ENCODE measurements at places on chromosomes 11 and 22. TPM values are rescaled to one million over a fixed set of nuclear protein-coding genes. Genes with fewer than 3 reads are reported as not detected.
A peak's percentile ranks its signal among the peaks of the same experiment; 100 is the strongest.

GRCh38 chr11:65590240-65590738 is 5.3 kb downstream of the KCNK7 start:
- no peaks in the 10 kb centered on the region for H3K4me1 ChIP-seq
- no peak for DNase-seq
- H3K36me3 ChIP-seq, result 0 out of 2 replicates have a peak, but pooled peaks cover 6% of the 10 kb centered on the region

The MS4A7 gene
- total RNA-seq, result not detected

The LMNTD2 gene
- 0.22 TPM for total RNA-seq

- peak; percentile 82 for DNase-seq
- no peak overlapping the region for H3K4me3 ChIP-seq
- no peaks in the 10 kb centered on the region for H3K4me1 ChIP-seq
- no peak overlapping the region for H3K27ac ChIP-seq
- peaks cover 48% of the 10 kb centered on the region for H3K27me3 ChIP-seq
Observed at GRCh38 chr11:125923012-125923579, 18.8 kb downstream of the DDX25 start.

DNA sequence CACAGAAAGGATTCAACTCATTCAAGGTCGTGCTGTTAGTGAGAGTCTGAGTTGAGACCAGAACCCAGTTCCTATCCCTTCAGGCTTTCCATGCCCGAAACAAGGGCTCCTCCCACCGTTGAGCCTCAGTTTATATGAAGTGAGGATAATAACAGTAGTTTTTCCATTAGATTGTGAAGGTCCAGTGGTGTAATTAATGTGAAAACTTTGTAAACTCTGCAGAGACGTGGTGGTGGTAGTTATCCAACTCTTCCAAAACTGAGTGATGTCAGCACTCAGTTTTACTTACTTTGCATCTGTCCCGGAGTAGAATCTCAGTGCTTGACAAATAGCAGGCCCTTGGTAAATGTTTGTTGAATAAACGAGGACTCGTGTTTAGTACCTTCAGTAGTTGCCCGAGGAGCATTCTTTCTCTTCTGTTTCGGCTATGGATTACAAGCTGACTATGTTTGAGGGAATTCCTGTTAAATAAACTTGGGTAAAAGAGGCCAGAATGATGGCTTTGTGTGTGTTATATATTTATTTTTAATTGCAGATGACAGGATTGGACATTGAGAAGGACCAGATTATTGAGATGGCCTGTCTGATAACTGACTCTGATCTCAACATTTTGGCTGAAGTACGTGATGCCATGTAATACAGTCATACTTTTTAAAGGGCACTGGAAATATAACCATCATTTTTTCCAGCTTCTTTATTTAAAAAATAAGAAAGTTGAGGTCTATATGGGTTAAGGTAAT is 1.0 kb downstream of the REXO2 start:
- peak overlapping the region; percentile 92 for H3K27ac ChIP-seq
- H3K4me3 ChIP-seq, result peak overlapping the region; percentile 96
- peaks cover 24% of the 10 kb centered on the region for H3K4me1 ChIP-seq
- peaks cover 30% of the 10 kb centered on the region for H3K36me3 ChIP-seq

DNA sequence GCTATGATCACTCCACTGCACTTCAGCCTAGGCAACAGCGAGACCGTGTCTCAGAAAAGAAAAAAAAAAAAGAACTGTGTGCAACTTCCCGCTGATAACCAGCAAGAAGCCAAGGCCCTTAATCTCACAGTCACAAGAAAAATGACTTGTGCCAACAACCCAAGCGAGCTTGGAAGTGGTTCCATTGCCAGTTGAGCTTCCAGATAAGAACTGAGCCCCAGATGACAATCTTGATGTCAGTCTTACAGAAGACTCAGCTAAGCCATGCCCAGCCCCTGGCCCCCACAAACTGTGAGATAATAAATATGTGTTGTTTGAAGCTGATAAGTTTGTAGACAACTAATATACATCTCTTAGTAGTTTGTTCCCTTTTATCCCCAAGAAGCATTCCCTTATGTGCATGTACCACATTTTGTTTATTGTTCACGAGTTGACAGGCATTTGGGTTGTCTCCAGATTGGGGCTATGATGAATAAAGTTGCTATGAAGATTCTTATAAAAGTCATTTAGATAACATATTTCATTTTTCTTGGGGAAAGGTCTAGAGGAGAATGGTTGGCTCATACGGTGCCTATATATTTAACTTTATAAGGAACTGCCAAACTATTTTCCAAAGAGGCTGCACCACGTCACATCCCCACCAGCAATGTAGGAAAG is 85.9 kb downstream of the TIMP3 start:
- DNase-seq, result no peak
- no peaks in the 10 kb centered on the region for H3K4me1 ChIP-seq
- H3K27me3 ChIP-seq, result peaks cover 21% of the 10 kb centered on the region
- no peak overlapping the region for H3K4me3 ChIP-seq

The CDKN1C gene
- total RNA-seq, result 0.43 TPM

DNA sequence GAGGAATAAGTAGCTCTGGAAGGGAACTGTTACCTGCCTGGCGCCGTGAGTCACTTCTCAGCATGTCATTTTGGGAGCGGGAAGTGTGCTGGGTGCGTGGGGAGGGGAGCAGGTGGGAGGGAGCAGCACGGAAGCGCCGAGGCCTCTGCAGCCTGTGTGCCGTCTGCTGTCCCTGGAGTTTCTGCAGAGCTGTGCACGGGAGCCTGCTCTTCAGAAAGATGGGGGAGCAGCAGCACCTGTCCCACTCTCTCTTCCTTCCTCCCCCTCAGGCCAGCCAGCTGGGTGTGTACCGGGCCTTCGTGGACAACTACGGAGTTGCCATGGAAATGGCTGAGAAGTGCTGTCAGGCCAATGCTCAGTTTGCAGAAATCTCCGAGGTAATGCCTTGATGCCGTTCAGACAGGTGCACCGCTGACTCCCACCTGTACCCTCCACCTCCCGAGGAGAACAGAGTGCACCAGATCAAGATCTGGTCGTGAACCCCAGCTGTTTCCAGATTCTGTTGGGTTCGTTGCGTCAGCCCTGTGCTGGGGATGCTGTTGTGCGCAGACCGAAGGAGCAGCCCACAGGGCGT is 87.9 kb downstream of the BCR start:
- no peak overlapping the region for H3K27ac ChIP-seq
- no peaks in the 10 kb centered on the region for H3K4me1 ChIP-seq
- no peak overlapping the region for H3K4me3 ChIP-seq

The FAM83F gene
- total RNA-seq, result not detected

DNA sequence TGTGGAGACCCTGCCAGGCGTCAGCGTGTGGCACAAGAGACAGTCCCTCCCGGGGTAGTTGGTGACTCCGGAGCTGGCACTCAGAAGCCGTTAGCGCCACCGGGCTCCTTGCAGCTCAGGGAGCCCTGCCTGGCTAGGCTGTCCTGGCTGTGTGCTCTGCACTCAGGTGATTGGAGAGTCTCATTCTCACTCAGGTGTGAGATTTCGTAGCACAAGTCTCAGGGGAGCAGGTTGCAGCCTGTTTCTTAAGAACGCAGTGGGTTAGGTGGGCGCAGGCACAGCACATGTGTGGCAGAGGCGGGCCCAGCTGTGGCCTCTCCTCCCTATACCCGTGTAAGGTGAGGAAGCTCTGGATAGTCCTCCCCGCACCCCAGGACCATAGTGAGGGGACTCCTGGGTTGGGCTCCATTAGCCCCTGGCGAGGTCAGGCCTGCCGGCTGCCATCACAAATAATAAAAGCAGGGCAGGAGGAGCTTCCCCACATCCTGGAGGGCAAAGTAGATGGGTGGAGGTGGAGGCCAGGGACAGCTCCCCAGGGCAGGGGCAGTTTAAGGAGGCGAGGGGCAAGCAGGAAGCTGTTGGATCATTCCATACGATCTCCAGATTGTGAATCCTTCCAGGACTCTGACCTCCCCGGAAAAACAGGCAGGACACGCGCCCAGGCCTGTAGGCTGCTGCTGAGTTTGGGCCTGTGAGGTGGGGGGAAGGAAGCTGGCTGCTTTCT is 39.4 kb downstream of the SBF1 start:
- no peaks in the 10 kb centered on the region for H3K27me3 ChIP-seq
- H3K27ac ChIP-seq, result no peak overlapping the region
- H3K4me3 ChIP-seq, result no peak overlapping the region
- DNase-seq, result no peak

- no peaks in the 10 kb centered on the region for H3K36me3 ChIP-seq
- DNase-seq, result peak; percentile 86
- no peaks in the 10 kb centered on the region for H3K4me1 ChIP-seq
- no peak overlapping the region for H3K4me3 ChIP-seq
- no peak overlapping the region for H3K27ac ChIP-seq
Observed at GRCh38 chr11:49995565-49995964, 13.2 kb upstream of the OR4C12 start.

GRCh38 chr11:108233277-108233945 is 10.5 kb downstream of the ATM start:
- peaks cover 6% of the 10 kb centered on the region for H3K4me1 ChIP-seq
- peaks cover 39% of the 10 kb centered on the region for H3K36me3 ChIP-seq
- no peaks in the 10 kb centered on the region for H3K27me3 ChIP-seq
- H3K4me3 ChIP-seq, result no peak overlapping the region
- no peak for DNase-seq

The VPREB3 gene
- total RNA-seq, result not detected

- no peaks in the 10 kb centered on the region for H3K27me3 ChIP-seq
- no peak overlapping the region for H3K4me3 ChIP-seq
- no peak overlapping the region for H3K27ac ChIP-seq
- H3K4me1 ChIP-seq, result no peaks in the 10 kb centered on the region
- no peak for DNase-seq
Observed at GRCh38 chr22:44455151-44455962, 42.7 kb downstream of the RTL6 start.

DNA sequence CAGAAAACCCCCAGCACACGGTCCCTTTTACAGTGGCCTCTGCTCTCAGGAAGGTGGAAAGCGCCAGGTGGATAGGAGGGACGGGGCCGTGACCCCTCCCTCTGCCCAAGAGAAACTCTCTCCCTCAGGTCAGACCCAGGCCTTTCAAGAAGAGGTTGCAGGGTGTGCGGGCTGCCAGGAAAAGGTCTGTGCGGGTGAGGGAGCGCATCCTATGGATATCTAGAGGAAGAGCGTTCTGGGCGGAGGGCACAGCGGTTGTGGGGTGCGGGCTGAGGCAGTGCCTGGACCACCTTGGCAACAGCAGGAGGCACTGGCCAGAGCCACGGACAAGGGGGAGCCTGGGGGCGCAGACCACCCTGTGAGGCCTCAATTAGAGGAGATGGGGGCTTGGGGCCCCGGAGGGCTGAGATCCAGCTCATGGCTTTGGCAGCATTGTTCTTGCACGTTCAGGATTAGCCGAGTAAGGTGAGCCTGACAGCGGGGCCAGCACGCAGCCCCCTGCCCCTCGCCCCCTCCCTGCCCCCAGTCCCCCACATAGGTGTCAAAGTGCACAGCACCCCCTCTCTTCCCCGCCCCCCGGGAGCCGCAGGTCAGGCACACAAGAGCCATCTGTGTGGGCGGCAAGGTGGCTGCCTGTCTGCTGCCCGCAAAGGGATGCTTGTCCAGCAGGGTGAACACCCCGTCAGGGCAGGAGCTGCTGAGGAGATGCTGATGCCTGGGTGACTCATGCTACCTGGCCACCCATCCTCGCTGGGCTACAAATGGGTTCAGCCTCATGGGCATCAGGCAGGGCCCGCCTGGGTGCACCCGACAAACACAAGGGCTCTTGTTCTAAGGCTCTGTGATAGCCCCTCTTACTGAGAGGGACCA is 92.8 kb upstream of the KCNQ1OT1 start:
- no peak overlapping the region for H3K27ac ChIP-seq
- H3K4me3 ChIP-seq, result no peak overlapping the region
- H3K27me3 ChIP-seq, result peaks cover 25% of the 10 kb centered on the region
- no peaks in the 10 kb centered on the region for H3K4me1 ChIP-seq
- no peak for DNase-seq

GRCh38 chr22:29385748-29386147 is 2.6 kb downstream of the AP1B1 start:
- peaks cover 4% of the 10 kb centered on the region for H3K4me1 ChIP-seq
- no peaks in the 10 kb centered on the region for H3K27me3 ChIP-seq
- H3K4me3 ChIP-seq, result no peak overlapping the region
- H3K36me3 ChIP-seq, result no peaks in the 10 kb centered on the region

DNA sequence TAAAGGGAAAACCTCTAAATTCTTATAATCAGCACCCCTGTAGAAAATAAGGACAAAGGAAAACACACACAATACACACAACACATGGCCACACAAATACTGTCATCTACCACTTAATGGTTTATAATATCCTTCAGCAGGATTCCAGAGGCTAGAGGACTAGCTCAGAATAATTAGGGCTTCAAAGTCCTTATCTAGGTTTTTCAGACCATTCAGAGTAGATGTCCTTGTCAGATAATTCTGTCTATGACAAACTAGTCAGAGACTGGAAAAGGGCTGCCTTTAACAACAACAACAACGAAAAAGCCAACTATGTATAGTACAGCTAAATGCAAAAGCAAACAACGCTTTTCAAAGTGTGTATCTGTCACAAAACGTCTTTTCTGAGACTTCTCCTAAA is 456.5 kb upstream of the CNTN5 start:
- H3K36me3 ChIP-seq, result no peaks in the 10 kb centered on the region
- H3K4me3 ChIP-seq, result no peak overlapping the region
- no peaks in the 10 kb centered on the region for H3K27me3 ChIP-seq
- H3K4me1 ChIP-seq, result no peaks in the 10 kb centered on the region

The KCTD14 gene
- 0.63 TPM for total RNA-seq

- DNase-seq, result peak; percentile 27
- no peaks in the 10 kb centered on the region for H3K27me3 ChIP-seq
- H3K4me1 ChIP-seq, result peaks cover 49% of the 10 kb centered on the region
- no peak overlapping the region for H3K4me3 ChIP-seq
- H3K27ac ChIP-seq, result no peak overlapping the region
- H3K36me3 ChIP-seq, result no peaks in the 10 kb centered on the region
Observed at GRCh38 chr11:95563859-95564258, 225.7 kb downstream of the FAM76B start.

DNA sequence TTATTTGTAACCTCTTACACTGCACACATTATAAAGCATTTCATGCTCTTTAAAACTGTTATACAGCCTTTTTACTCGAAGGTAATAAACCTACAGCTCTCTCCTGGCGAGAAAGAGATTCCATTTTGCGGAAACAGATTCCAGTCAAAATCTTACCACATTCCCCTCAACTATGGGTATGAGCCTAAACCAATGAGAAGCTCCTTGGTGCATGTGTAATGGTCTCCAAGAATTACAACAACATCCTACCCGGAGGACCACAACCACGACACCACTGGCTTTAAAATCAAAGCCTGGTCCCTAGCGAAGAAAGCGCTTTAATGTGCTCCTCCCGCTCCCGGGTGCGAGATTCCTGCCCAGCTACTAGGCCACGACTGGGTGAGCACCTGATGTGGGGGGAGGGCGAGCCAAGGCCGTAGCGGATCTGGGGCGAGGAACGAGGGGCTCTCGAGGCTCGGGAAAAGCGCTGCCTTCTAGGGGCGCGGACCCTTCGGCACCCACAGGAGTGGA is 821 bp downstream of the CELF1 start:
- peak; percentile 72 for DNase-seq
- no peaks in the 10 kb centered on the region for H3K36me3 ChIP-seq
- H3K4me3 ChIP-seq, result peak overlapping the region; percentile 97
- peaks cover 26% of the 10 kb centered on the region for H3K4me1 ChIP-seq
- peak overlapping the region; percentile 84 for H3K27ac ChIP-seq
- no peaks in the 10 kb centered on the region for H3K27me3 ChIP-seq

The SPDYC gene
- total RNA-seq, result not detected

GRCh38 chr22:27337676-27338075 is 463.9 kb downstream of the MN1 start:
- no peak overlapping the region for H3K4me3 ChIP-seq
- no peak for DNase-seq
- H3K4me1 ChIP-seq, result no peaks in the 10 kb centered on the region

The GLYAT gene
- not detected for total RNA-seq
